Astrocyte of the spinal cord (primary cell): ENCODE measurements at places on chromosomes 7 and 10.

- DNase-seq, result peak; percentile 74
These were observed at the start of gene CHST15 for GRCh38 chr10:124092860-124093773. Gene CHST15, minus strand, starts transcription at chr10:124093598. Its CDS starts 47,386 bp downstream, at chr10:124046212.

- peak; percentile 55 for DNase-seq
These were observed 70.4 kb upstream of the ITPRID1 start for GRCh38 chr7:31443457-31443856.

DNA sequence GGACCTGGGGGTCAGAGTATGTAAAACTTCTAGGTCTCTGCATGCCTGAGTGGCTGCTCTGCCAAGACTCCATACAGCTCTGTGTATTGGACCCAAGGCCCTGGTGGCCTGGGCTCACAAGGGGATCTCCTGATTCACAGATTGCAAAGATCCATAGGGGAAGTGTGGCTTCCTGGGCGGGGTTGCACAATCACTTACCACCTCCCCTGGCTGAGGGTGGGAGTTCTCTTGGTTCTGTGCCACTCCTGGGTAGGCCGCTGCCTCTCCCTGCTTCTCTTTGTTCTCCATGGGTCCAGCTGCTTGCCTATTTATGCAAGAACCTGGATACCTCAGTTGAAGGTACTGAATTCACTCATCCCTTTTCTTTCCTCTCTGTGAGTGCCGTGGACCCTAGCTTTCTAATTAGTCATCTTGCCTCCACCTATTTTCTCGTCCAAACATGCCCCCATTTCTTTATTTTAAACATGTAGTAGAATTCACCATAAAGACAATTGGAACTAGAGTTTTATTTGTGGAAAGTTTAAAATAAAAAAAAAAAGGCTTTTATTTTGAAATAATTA is 18.5 kb upstream of the AGR3 start:
- no peak for DNase-seq

DNA sequence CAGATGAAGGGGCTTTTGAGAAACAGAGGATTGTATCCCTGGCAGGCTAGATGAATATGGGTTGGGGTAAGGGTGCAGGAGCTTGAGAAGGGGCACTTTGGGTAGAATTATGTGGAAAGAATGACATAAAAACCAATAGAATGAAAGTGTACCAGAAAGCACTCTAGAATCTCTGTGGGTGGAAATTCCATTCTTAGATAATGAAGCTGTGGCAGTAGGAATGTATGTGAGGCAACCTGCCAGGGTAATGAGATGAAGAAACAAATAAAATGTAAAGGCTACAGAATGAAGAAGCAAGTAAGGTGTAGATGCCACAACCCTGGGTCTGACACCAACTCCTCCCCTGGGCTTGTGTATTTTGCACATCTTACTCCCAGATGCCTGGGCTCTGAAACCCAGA is 16.8 kb downstream of the NOBOX start:
- peak; percentile 74 for DNase-seq

GRCh38 chr7:108307595-108307994 is 148.6 kb downstream of the NRCAM start:
- no peak for DNase-seq

DNA sequence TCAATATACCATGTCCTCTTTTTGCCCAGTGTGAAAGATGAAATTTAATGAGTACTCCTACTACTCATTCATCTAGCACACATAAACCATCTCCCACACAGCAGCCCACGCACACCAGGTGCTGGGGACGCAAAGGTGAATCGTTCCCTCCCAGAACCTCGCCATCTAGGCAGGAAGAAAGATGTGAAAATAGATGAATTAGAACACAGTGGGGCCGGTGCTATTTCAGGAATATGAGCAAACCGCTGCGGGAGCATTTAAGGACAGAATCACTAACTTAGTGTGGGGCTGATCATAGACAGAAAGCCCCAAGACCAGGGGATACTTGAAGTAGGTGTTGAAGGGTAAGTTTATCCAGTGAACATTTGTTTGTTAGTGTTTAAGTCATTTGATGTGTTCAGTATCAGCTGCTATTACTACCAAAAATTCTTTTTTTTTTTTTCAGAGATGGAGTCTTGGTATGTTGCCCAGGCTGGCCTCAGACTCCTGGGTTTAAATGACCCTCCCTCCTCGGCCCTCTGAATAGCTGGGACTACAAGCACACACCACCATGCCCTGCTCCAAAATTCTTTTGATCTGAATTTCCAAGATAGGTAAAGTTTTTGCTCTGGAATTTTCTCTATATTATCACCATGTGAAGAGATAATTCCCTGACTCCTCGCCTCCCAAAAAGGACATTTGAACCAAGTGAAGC is 48.8 kb downstream of the CPXM2 start:
- no peak for DNase-seq

- DNase-seq, result no peak
These were observed 310.9 kb downstream of the CTNNA3 start for GRCh38 chr10:67385089-67385488.
